ENCODE measurements at places on chromosomes 1 and 21. TPM values are rescaled to one million over a fixed set of nuclear protein-coding genes. Genes with fewer than 3 reads are reported as not detected.

- no peaks in the 10 kb centered on the region for H3K27me3 ChIP-seq
- DNase-seq: no peak
- H3K4me1 ChIP-seq: no peaks in the 10 kb centered on the region
- no peak overlapping the region for H3K27ac ChIP-seq
These were observed 383.0 kb upstream of the PTBP2 start for GRCh38 chr1:96338622-96339021.

DNA sequence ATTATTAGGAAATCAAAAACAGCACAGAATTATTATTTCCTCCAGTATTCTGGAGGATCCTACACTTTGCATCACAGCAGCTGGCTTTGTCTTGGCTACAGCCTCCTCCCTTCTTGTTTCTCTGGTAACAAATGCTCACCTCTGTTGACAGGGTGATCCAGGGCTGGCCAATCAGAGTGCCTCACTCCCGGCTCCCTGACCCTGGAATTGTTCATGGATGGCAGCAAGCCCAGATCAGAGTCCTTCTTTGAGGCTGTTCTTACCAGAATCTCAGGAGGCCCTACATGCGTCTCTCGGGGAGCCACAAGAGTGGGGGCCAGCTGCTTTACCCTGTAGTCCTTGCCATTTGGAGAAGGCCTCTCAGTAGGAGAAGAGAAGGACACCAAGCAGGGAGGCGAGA, 48.4 kb upstream of the IGSF5 start:
- no peak overlapping the region for H3K27ac ChIP-seq
- no peaks in the 10 kb centered on the region for H3K27me3 ChIP-seq
- H3K36me3 ChIP-seq: no peaks in the 10 kb centered on the region
- H3K4me3 ChIP-seq: no peak overlapping the region

- peaks cover 9% of the 10 kb centered on the region for H3K4me1 ChIP-seq
- DNase-seq: no peak
- no peak overlapping the region for H3K4me3 ChIP-seq
- no peaks in the 10 kb centered on the region for H3K36me3 ChIP-seq
- H3K27ac ChIP-seq: no peak overlapping the region
These were observed 3.0 kb upstream of the MORC3 start for GRCh38 chr21:36316872-36317484.

GRCh38 chr1:226863446-226863845, 7.0 kb upstream of the PSEN2 start:
- H3K27ac ChIP-seq: peak overlapping the region; percentile 6
- H3K36me3 ChIP-seq: no peaks in the 10 kb centered on the region
- H3K4me1 ChIP-seq: peaks cover 9% of the 10 kb centered on the region
- H3K27me3 ChIP-seq: no peaks in the 10 kb centered on the region
- peak; percentile 75 for DNase-seq

The TBX15 gene
- polyA plus RNA-seq: 41.7 TPM

DNA sequence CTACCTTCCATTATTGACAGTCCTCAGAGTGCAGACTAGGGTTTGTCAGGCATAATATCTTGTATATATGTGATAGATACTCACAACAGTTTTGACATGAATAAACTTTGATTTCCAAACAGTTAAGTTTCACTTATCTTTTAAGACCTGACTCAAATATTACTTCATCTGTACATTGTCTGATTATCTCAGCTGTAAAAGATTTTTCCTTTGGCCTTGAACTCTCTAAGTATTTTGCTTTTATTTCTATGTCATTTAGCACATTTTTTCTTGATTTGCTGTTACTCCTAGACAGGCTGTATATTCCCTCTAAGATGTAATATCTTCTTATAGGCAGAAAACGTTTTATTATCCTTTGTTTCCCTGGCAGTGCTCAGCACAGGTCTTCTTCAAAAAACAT, 65.6 kb upstream of the DMRTA2 start:
- H3K4me1 ChIP-seq: no peaks in the 10 kb centered on the region
- no peak for DNase-seq
- H3K36me3 ChIP-seq: no peaks in the 10 kb centered on the region
- H3K4me3 ChIP-seq: no peak overlapping the region
- H3K27me3 ChIP-seq: no peaks in the 10 kb centered on the region

The RXRG gene
- polyA plus RNA-seq: not detected

The CD1D gene
- polyA plus RNA-seq: 0.11 TPM

DNA sequence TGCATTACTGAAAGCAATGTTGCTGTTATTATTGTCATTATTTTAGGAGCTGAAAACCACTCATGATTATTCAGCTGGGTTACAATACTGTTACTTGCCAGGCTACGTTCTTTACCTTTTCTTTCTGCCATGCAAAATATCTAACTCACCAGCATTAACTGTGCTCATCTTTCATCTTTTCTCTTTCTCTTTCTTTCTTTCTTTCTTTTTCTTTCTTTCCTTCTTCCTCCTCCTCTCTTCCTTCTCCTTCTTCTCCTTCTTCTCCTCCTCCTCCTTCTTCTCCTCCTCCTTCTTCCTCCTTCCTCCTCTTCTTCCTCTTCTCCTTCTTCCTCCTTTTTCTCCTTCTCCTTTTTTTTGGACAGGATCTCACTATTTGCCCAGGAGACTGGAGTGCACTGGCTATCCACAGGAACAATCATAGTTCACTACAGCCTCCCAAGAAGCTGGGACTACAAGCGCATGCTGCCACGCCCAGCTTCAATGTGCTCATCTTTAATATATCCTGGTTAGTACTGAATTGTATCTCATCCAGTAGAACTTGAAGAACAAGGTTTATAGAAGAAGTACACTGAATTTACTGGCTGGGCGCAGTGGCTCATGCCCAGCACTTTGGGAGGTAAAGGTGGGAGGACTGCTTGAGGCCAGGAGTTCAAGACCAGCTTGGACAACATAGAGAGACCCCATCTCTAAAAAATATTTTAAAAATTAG, 6.9 kb upstream of the ZMYM4 start:
- no peaks in the 10 kb centered on the region for H3K36me3 ChIP-seq
- H3K4me3 ChIP-seq: no peak overlapping the region
- DNase-seq: no peak
- no peaks in the 10 kb centered on the region for H3K27me3 ChIP-seq
